ENCODE measurements at places on chromosomes 16 and 17.

DNA sequence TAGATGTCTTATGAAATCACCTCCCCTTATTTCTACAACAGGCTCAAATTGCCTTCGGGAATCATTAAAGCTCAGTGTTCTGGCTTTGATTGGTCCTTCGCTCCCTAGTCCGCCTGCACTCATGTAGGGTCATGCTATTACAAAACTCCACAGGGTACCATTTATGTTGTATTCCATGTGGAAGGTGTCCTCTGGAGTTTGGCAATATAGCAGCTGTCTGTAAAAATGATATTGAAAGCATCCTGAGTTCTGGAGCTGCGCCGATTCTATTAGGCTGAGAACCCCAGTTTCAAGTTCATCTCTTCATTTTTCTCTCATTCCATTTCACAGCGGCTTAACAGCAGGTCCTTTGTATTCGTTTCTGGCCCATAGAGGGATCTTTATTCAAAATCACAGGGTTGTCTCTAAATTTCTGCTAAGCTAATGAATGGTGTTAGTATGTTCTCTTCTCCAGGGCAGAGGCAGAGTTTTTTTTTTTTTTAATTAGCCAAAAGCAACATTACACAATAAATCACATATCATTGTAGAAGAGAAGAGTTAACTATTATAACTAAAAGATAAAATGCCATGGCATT lies 71.9 kb upstream of the TEKT1 start:
- no peak for DNase-seq

DNA sequence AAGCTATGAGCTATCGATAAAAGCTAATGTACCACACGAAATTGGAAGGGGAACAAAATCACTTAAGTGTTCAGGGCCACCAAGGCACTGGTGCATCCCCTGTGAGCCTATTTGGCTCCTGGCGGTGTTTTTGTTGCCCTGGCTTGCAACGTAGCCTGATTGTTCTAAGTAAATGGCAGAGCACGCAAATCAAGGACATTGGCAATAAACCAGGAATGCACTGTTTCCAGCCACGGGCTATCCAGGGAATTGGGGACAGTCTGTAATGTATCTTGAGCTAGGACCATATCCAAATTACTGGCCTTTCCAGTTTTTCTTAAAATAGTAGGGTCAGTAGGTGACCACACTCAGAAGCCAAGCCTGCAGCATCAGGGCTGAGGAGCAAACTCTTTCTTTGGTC lies 734.0 kb downstream of the MAF start:
- no peak for DNase-seq

DNA sequence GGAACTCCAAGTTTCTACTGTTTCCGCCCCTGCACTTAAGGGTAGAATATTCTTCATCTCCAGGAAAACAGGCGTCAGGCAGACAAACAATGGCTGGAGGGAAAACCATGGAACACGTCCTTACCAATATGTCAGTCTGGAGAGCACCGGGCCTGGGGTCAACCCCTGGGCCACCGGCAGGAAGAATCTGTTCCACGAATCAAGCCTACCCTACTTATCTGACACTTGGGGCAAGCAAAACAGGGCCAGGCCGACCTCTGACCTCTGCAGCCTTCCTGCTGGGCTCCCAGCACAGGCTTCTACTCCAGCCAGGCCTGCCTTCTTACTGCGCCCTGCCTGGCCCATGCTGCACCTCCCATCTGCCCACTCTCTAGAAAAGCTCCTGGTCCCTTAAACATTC lies 10.1 kb downstream of the VAC14 start:
- no peak for DNase-seq

DNA sequence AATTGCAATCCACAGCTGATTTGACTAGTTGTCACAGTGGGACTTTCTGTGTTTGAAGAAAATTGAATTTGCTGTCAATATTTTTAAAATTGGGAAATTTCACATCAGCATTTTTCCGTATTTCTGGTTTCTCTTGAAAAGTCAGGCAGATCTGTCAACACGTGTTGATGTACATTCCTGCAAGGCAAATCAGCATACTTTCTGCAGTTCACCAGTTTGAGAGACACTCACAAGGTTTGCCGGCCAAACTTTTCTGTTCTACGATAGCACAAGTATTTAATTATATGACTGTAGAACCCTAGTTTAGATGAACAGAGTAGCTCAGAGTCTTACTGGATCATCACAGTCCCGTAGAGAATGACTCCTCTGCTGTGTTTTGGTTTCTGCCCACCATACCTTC lies 102.0 kb downstream of the ADAMTS18 start:
- no peak for DNase-seq

GRCh38 chr17:45757431-45758218 lies 26.5 kb upstream of the CRHR1 start:
- no peak for DNase-seq

GRCh38 chr16:84785843-84786581 lies 33.8 kb upstream of the CRISPLD2 start:
- no peak for DNase-seq

- no peak for DNase-seq
Measured at GRCh38 chr17:81021531-81022343, 13.2 kb upstream of the BAIAP2 start.

GRCh38 chr16:67128417-67128816 lies 18.7 kb downstream of the PHAF1 start:
- no peak for DNase-seq

GRCh38 chr17:82564241-82564640 lies 44.7 kb downstream of the FOXK2 start:
- no peak for DNase-seq

- DNase-seq = no peak
Measured at GRCh38 chr16:69942099-69942491, 9.0 kb upstream of the CLEC18A start.

- DNase-seq = no peak
Measured at GRCh38 chr17:61625564-61625963, 34.5 kb upstream of the NACA2 start.
